ENCODE measurements at places on chromosomes 11 and 22. TPM values are rescaled to one million over a fixed set of nuclear protein-coding genes. Genes with fewer than 3 reads are reported as not detected.

The ART1 gene
- total RNA-seq = not detected

The TRIM51 gene
- total RNA-seq = not detected

The MS4A12 gene
- not detected for total RNA-seq

The UBE4A gene
- total RNA-seq = 32.0 TPM

The DDIAS gene
- 0.17 TPM for total RNA-seq

The RIMBP3C gene
- not detected for total RNA-seq

The MRGPRE gene
- total RNA-seq = not detected

The MPZL3 gene
- 0.52 TPM for total RNA-seq

DNA sequence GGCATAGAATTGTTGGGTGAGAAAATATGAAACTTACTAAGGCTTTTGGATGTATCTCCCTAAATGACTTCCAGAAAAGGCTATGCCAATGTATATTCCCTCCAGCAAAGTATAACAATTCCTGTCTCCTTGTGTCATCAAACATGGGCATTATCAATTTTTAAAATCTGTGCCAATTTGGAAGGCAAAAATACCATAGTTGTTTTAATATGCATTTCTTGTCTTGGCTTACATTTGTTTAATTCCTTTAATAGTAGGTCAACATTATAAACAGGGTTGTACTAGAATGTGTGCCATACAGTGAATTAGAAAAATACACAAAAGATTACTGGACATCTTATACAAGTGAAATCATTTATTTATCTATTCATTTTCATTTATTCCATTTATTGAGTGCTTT, 41.6 kb downstream of the DCUN1D5 start:
- H3K4me3 ChIP-seq = no peak overlapping the region
- H3K27ac ChIP-seq = no peak overlapping the region
- H3K36me3 ChIP-seq = no peaks in the 10 kb centered on the region
- no peaks in the 10 kb centered on the region for H3K4me1 ChIP-seq

GRCh38 chr11:99592266-99592665, 571.5 kb downstream of the CNTN5 start:
- no peak overlapping the region for H3K4me3 ChIP-seq
- no peak overlapping the region for H3K27ac ChIP-seq
- no peak for DNase-seq

DNA sequence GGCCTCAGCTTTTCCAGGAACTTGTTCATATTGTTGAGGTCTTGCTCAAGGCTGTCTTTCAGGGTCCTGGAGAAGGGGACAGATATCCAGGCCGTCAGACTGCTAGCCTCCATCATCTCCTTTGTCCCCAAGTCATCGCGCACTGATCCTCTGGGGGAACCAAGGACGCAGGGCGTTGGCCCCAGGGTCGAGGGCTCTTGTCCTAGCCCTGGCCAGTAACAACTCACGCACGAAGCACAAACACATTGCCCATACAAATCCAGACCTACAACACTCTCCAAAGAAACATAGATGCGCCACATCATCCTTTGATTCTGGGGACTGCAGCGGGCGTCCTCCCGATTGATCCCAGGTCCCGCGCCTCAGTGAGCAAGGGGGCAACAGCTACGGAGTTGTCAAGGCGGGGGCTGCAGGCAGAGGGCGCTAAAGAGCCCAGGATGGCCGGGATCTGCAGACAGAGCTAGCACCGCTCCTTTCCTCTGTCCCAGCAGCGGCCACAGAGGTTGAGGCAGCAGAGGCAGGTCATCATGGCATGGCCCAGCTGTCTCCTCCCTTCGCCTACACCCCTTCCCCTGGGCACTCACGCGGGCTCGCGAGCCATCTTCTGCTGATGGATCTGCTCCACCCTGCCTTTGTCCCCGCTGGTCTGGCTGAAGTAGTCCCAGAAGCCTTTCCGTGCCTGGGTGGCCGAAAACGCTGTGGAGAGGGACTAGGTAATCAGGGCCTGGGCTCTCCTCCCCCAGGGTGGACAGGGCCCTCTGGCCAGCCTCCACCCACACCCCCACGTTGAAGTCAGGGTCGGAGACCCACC, 472 bp downstream of the APOA5 start:
- peaks cover 5% of the 10 kb centered on the region for H3K36me3 ChIP-seq
- H3K27me3 ChIP-seq = no peaks in the 10 kb centered on the region
- peak overlapping the region; percentile 21 for H3K4me3 ChIP-seq
- no peak overlapping the region for H3K27ac ChIP-seq
- DNase-seq = no peak

DNA sequence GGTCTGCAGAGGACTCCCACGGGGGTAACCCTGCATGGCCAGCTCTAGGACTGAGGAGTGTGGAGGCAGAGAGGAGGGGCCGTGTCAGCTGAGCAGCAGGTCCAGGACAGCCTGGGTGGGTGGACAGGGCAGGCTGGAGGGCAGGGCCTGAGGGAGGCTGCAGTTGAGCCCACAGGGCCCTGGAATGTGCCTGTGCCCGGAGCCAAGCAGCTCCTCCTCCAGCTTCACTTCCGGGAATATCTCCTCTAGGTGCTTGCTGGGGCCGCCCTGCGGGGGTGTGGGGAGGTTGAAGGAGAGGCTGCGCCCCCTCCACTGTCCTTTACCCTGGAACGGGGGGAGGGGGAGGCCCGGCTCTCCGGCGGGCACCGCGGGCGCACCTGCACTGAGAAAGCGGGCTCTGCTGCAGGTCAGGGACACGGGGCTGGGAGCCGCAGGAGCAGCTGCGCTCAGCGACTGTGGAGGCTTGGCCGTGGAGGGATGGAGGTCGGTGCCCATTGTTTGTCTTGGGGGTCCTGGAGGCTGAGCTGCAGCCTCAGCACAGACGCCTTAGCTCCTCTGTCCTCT, 1293.2 kb downstream of the BRD1 start:
- H3K27ac ChIP-seq = no peak overlapping the region
- peaks cover 4% of the 10 kb centered on the region for H3K4me1 ChIP-seq
- H3K36me3 ChIP-seq = no peaks in the 10 kb centered on the region

DNA sequence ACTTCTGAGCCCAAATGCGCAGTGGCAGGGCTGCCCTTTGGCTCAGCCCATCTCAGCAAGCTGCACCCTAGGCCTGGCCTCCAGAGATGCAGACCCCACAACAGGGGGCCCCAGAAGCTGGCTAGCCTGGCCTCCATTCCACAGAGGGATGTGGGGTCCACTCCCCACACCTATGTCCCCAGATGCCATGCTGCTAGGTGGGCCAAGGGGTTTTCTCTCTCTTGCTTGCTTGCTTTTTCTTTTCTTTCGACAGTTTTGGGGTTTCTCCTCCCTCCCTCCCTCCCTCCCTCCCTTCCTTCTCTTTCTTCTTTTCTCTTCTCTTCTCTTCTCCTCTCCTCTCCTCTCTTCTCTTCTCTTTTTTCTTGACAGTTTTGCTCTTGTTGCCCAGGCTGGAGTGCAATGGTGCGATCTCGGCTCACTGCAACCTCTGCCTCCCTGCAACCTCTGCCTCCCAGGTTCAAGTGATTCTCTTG, 9.6 kb downstream of the SCARF2 start:
- H3K27me3 ChIP-seq = no peaks in the 10 kb centered on the region
- H3K4me3 ChIP-seq = no peak overlapping the region
- no peak for DNase-seq
- peaks cover 56% of the 10 kb centered on the region for H3K36me3 ChIP-seq

- DNase-seq = no peak
- H3K4me1 ChIP-seq = no peaks in the 10 kb centered on the region
- H3K36me3 ChIP-seq = no peaks in the 10 kb centered on the region
- no peak overlapping the region for H3K4me3 ChIP-seq
Observed at GRCh38 chr11:8338138-8338537, 74.5 kb upstream of the LMO1 start.

DNA sequence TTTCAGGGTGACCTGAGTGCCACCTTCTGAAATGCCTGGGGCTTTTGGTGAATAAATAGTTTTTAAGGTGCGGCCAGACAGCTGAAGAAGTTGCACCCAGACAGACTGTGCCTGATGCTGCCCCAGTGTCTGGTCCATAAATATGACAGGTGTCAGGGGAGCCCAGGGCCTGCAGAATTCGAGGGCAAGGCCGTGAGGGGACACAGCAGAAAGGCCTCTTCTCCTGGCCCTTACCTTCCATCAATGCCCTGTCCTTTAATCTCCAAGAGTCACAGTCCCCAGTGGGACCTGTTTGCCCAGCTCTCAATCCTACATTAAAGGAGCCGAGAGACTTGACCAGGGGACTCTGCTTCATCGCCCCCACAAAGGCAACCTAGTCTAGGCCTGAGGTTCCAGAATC, 45.7 kb downstream of the NAT10 start:
- peaks cover 21% of the 10 kb centered on the region for H3K4me1 ChIP-seq
- no peaks in the 10 kb centered on the region for H3K27me3 ChIP-seq
- H3K4me3 ChIP-seq = no peak overlapping the region
- H3K36me3 ChIP-seq = peaks cover 92% of the 10 kb centered on the region
- no peak overlapping the region for H3K27ac ChIP-seq

DNA sequence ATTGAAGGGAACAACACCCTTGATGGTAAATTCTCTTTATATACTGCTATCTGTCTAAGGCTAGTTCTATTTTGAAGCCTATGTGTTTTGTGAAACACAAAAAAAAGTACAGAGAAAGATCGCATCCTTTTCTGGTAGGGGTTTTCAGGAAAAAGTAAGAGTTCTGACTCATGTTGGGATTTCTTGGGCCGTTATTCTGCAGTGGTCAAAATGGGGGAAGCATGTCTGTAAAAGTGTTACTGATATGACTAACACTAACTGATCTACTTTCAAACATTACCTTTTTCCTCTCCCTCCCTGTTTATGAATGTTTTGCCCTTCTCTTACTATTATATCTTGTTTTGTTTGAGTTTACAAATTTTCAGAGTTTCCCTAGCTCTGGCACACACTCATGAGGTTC, 53.9 kb downstream of the CTNND1 start:
- peaks cover 62% of the 10 kb centered on the region for H3K36me3 ChIP-seq
- H3K27ac ChIP-seq = no peak overlapping the region
- no peak for DNase-seq
- H3K4me3 ChIP-seq = no peak overlapping the region

- H3K27me3 ChIP-seq = no peaks in the 10 kb centered on the region
- peak overlapping the region; percentile 71 for H3K4me3 ChIP-seq
- DNase-seq = peak; percentile 55
- H3K27ac ChIP-seq = peak overlapping the region; percentile 67
- H3K36me3 ChIP-seq = no peaks in the 10 kb centered on the region
Observed at GRCh38 chr11:125062218-125062930, 731 bp upstream of the SLC37A2 start.

GRCh38 chr11:15139958-15140659, 25.4 kb downstream of the INSC start:
- no peak for DNase-seq
- H3K36me3 ChIP-seq = no peaks in the 10 kb centered on the region
- H3K27me3 ChIP-seq = no peaks in the 10 kb centered on the region
- no peak overlapping the region for H3K4me3 ChIP-seq
- H3K27ac ChIP-seq = no peak overlapping the region

- H3K4me1 ChIP-seq = peaks cover 25% of the 10 kb centered on the region
- H3K4me3 ChIP-seq = peak overlapping the region; percentile 54
- DNase-seq = no peak
- H3K36me3 ChIP-seq = no peaks in the 10 kb centered on the region
- H3K27ac ChIP-seq = peak overlapping the region; percentile 5
Observed at GRCh38 chr11:134332189-134332631, 422 bp downstream of the GLB1L2 start.

DNA sequence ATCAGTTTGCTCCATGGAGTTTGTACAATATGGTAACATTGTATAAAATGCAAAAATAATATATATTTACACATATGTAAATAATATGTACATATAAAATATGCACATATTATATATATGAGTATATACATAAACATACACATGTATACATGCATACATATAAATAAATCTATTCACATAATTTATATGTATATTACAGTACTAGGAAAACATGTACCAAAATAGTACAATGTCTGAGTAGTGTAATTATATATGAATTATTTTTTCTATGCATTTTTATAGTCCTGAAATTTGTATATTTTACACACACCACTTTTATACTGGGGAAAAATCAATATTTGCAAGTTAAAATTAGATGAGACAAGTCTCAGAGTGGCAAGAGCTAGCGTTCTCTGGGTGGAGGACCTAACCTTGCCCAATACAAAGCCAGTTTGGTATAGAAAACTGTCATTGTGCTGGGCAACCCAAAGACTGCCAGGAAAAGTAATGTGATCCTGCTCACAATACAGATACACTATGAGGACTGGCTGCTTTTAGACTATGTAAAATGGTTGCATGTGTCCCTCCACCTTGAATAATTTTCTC, 889.4 kb downstream of the LRRC4C start:
- no peak for DNase-seq
- H3K27ac ChIP-seq = no peak overlapping the region
- no peaks in the 10 kb centered on the region for H3K4me1 ChIP-seq
- no peaks in the 10 kb centered on the region for H3K36me3 ChIP-seq
- H3K27me3 ChIP-seq = no peaks in the 10 kb centered on the region

DNA sequence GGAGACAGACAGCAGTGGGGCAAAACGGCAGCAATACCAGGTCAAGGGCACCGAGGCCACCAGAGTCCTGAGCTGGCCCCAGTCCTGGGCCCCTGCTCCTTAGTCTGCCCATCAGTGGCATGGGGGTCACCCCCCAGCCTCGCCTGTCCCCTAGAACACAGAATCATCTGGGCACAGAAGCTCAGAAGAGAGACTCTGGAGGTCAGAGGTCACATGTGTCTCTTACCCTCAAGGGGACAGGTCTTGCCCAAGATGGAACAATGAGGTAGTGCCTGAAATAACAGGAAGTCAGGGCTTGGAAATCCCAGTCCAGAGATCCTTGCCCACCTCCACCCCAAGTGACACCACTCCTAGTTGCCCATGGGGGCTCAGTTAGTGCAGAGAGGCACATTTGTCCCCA, 20.6 kb downstream of the PDE2A start:
- H3K27ac ChIP-seq = no peak overlapping the region
- no peaks in the 10 kb centered on the region for H3K36me3 ChIP-seq
- DNase-seq = no peak

GRCh38 chr11:45278714-45279113, 7.4 kb downstream of the SYT13 start:
- H3K36me3 ChIP-seq = no peaks in the 10 kb centered on the region
- no peak for DNase-seq
- no peak overlapping the region for H3K4me3 ChIP-seq

- H3K36me3 ChIP-seq = no peaks in the 10 kb centered on the region
- DNase-seq = no peak
- peak overlapping the region; percentile 97 for H3K27ac ChIP-seq
- H3K27me3 ChIP-seq = no peaks in the 10 kb centered on the region
Observed at GRCh38 chr11:86066033-86066432, 2.9 kb downstream of the PICALM start.

DNA sequence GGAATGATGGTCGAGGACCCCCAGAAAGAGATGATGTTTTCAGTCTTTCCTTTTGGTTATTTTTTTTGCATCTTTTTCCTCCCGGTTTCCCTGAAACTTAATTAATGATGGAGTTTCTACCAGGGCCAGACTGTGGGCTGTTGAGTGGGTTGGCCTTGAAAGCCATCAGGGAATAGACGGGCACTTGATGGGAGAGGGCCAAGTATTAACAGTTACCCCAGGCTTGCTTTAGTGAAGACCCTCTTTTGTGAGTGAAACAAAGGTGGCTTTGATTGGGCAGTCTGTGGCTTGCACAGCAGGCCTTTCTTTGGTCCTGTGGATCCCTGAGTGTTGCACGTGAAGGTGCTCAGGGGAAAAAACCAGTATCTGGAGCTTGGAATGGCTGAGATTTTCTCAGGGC, 56.9 kb downstream of the AMOTL1 start:
- H3K4me1 ChIP-seq = peaks cover 79% of the 10 kb centered on the region
- DNase-seq = no peak
- no peak overlapping the region for H3K4me3 ChIP-seq
- H3K27me3 ChIP-seq = no peaks in the 10 kb centered on the region
